ENCODE measurements at places on chromosomes 3 and 15.
A peak's percentile ranks its signal among the peaks of the same experiment; 100 is the strongest.

DNA sequence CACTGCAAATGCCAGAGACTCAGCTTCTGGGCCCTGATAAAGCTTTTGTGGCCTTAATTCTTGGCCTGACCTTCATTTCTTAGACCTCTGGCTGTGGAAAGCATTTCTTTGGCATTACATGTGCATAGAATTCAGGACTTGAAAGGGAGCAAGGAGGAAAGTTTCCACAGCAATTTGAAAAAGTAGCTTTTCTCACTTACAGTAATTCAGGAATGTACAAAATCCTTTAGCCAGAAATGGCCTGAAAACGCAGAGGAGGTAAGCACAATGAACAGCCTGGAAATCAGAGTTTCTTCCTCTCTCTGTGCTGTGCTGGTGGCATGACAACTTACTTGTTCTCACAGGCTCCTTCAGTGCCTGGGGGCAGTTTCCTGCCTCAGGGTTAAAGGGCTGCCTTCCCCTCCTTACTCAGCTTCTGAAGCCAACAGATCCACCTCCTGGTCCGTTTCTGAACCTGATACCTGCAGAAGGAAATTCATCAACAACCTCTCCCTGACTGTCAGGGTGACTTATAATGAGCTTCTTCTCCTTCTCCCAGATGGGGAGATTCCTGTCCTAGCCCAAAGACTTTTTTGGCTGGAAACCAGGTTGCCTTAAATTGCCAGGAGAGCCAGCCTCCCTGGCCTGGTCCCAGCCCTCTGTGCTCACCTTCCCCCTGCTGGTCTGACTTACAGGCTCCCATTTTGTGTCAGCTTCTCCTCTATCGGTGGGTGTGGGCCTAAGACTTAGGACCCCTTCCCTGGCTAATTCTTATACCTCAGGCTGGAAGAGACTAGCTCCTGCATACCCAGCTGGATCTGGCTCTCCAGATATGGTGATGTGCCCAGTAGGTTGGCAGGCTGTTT lies 102.3 kb downstream of the MYRIP start:
- DNase-seq, result no peak

DNA sequence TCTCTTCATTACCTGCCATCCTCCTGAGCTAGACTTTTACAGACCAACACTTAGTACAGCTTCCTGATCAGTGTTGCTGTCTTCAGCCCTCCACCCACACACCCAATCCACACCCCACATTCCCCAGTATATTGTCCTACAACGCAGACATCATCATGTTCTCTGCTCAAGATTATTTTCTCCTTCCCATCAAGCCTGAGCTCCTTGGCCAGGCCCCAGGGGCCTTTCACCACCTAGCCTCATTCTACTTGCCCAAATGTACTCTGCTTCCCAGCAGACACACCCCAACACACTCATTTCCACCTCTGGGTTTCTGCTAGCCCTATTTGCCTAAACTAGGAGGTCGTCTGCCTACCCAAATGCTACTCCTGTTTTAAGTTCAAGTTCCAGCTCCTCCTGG lies 37.0 kb downstream of the DAPK2 start:
- no peak for DNase-seq

DNA sequence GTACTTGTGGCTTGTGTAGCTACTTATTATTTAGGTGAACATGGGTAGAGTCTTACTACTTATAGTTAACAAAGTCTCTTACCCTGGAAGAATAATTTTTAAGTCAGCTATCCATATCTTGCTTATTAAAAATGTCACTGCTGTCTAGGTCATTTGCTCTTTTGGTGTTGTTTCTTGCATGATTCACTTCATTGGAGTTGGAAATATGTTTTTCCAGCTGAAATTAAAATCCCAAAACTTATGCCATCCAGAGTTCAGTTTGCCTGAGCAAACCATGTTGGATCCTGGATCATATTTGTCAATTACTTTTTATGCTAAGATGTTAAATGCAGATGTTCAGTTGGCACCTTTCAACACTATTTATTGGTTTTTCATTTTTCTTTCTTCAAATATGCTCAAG lies 421.0 kb upstream of the RBMS3 start:
- DNase-seq, result no peak

- DNase-seq, result no peak
These were observed 48.5 kb upstream of the SLC12A8 start for GRCh38 chr3:125261031-125261430.

GRCh38 chr15:77358545-77359240 lies 61.2 kb downstream of the PEAK1 start:
- DNase-seq, result no peak

DNA sequence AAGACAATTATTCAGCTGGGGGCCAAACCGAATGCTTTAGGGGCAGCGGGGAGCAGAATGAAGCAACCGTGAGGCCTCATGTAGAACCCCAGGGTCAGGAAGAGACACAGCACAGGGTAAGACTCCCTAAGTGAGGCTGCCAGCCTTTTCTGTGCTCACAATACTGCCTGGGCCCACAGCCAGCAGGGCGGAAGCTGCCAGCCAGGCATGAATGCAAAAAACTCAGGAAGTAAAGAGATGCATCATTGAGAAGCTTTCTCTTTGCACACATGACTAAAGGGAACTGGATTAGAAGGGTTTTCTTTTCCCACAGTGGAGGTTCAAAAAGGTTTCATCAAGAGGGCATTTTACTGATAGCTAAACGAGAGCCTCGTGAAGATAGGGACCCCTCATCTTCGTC lies 33.3 kb downstream of the CA12 start:
- no peak for DNase-seq

DNA sequence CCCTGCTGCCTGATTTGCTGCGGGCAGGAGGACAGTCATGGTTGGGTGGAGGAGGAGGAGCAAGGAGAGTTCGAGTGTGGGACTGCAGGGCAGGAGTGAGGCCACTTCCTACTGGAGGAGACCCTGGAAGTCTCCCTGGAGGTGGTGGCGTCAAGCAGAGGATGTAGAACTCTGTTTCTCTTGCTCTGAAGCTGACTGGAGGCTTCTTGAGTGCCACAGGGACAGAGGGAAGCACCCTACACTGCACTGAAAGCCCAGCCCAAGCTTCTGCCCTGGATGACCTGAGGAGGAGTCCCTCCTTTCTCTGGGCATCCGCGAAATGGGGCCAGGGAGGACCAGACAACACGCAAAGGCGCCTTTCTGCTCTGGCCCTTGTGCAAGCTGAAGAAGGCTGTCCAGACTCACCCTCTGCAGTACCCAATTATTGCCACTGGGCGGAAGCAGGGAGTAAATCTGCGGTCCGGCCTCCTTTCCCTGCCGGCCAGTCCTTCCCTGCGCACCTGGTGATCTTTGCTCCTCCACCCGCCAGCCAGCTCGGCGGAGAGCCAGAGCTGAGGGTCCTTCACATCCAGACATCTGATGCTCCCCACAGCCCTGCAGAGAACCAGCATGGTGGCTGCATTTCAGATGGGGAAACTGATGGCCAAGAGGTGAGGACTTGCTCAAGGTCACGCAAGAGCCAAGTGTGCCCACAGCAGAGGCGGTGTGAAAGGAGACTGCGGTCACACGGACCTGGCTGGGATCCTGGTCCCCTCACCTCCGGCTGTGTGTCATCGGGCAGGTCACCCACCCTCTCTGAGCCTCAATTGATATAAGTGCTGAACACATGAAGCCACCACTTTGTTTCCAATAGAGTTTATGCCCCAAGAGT lies 207.1 kb downstream of the TBC1D2B start:
- peak; percentile 41 for DNase-seq

- no peak for DNase-seq
These were observed 665.0 kb upstream of the CBLB start for GRCh38 chr3:106533788-106534160.

DNA sequence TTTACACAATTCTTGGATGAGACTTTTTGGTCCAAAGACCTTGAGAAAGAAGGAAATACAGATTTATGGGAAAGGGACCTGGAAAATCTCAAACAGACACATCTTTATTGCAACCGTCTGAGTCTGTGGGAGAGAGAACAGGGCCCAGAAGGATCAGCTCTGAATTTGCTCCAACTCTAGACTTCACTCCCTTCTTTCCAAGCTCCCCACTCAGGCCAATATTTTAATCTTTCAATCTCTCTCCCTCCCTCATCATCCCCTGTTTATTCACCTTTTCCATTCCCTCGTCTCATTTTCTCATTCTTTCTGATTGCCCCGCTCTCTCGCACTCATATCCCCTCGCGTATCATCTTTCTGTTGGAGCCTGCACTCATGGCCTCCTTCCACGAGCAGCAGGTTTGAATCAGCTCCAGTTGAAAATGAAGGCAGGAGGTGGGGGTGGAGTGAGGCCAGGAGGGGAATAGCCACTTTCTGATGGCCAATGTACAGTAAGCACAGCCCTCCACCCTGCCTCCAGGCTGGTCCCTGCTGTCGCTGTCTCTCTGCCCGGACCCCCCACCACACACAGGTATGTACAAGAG lies 63.6 kb upstream of the BOC start:
- no peak for DNase-seq

DNA sequence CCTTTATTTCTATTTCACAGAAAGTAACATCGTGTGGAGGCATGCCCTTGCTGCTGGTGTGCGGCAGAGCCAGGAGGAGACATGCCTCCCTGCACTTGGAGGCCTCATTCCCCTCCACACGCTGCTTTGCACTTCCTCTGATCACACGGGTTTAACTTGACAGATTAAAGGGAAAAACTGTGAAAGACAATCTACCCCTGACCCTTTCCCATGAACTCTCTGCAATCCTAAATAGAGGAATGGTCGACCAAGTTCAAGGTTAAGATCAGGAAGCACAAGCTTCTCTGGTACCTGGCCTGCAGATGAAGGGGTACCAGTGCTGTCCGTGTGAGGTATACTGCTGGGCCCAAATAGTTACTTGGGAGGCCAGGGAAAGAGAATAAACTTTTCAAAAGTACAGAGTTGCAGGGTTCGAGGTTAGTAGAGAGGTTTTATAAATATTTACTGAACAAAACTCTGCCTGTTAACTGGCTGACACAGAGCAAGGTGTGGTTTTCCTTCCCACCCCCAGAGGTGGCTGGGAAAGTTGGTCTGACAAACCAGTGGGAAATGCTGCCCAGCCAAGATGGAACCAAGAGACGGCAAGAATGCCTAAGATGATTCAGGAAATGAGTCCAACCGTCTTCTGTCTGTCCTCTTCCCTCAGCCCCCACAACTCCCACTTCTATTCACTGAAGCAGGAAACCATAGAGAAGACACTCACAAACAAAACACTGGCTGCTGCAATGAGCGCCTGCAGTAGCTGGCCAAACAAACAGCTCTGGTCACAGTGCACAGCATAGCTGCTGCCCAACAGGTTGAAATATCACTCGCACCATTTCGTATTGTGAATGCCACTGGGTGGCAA lies 79.6 kb downstream of the IGF2BP2 start:
- no peak for DNase-seq

- DNase-seq, result no peak
These were observed 3.0 kb downstream of the MFAP1 start for GRCh38 chr15:43821505-43821904.

GRCh38 chr3:189340680-189341460 lies 169.1 kb downstream of the TPRG1 start:
- DNase-seq, result no peak

- DNase-seq, result no peak
These were observed 1.7 kb downstream of the SEMA5B start for GRCh38 chr3:123025642-123026521.

DNA sequence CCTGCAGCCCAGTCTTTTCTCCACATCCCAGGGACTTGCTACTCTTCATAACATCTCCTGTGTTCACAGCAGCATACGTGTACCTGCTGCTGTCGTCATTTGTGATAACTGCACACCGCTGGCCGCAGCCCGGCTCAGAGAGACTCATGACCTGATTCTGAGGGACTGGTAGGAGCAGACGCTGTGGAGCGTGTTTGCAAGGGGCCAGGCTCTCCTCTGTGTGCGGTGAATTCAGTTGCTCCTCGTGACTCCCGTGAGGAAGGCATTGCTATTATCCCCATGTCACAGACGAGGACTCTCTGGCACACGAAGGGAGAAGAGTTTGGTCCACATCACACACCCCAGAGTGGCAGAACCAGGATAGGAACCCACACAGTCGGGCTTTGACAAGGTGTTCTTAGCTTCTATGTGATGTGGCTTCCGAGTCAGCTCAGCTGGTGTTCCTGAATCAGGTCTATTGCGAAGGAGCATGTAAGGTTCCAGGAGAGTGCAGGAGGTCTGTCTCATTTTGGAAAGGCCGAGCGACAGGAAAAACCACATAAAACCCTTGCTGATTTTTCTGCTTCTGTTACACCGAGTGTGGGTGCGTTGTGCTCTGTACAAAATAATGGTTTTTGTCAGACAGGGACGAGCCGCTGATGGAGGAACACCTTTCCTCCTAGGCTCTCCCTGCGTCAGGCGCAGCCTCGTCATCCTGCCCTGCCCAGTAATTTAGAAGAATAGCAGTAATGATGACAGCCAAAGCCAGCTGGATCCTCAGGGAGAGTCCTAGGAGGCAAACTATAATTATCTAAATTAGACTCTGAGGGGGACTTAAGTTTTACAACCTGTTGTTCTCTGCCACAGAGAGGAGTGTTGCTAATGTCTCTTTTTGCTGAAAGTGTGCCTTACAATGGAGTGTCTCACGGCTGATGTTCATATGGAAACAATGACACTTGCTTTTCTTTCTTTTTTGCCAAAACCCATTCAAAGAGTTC lies 157.5 kb upstream of the RGMA start:
- no peak for DNase-seq

- DNase-seq, result no peak
These were observed 181.7 kb upstream of the MME start for GRCh38 chr3:154898443-154898842.

DNA sequence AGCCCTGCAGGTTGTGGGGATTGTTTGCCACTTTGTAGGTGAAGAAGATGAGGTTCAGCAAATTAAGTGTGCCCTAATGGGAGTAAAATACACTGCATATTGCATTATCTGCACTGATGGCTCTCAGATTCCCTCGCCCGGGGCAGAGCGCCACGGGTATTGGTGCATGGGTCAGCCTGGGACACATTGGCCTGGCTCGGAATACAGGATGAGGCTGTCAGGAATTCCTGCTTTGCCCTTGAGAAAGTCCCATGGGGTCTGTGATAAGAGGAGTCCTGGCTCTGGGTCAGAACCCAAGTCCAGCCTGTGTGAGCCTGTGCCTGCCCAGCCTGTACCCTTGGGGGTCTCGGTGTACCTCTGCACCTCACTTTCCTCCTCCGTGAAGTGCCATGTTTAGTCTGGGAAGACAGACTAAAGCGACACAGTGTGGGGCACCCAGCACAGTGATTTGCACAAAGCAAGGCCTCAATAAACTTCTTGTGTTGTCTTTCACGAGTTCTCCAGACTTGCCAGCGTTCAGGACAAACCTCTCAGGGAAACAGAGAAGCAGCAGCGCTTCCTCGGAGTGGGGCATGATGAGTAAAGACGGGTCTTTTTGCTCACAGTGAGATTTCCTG lies 107.6 kb downstream of the LRRK1 start:
- DNase-seq, result no peak

DNA sequence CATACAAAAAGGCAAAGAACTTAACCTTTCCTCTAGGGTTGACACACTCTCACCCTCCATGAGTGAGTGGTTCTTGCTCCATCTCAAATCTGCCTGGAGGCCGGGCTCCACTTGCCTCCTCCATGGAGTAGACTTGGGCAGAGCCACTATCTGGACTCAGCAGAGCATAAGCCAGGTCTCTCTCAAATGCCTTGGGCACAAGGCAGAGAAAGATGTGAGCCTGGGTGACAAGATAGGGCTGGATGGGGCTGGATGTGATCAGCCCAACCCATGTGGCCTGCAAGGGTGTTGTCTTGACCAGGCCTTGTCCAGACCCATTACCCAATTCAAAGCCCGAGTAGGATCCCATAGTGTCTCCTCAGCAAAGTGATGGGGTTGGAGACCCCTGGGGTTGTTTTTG lies 4.2 kb upstream of the RPL29 start:
- DNase-seq, result no peak

GRCh38 chr3:28564211-28564610 lies 215.6 kb upstream of the AZI2 start:
- DNase-seq, result no peak
